ENCODE measurements at places on chromosomes 1 and 21. TPM values are rescaled to one million over a fixed set of nuclear protein-coding genes. Genes with fewer than 3 reads are reported as not detected.
A peak's percentile ranks its signal among the peaks of the same experiment; 100 is the strongest.

The SLC22A15 gene
- 4.5 TPM for total RNA-seq

The C1orf115 gene
- 11.5 TPM for total RNA-seq

The LRRC40 gene
- 31.0 TPM for total RNA-seq

The ADPRS gene
- 30.0 TPM for total RNA-seq

DNA sequence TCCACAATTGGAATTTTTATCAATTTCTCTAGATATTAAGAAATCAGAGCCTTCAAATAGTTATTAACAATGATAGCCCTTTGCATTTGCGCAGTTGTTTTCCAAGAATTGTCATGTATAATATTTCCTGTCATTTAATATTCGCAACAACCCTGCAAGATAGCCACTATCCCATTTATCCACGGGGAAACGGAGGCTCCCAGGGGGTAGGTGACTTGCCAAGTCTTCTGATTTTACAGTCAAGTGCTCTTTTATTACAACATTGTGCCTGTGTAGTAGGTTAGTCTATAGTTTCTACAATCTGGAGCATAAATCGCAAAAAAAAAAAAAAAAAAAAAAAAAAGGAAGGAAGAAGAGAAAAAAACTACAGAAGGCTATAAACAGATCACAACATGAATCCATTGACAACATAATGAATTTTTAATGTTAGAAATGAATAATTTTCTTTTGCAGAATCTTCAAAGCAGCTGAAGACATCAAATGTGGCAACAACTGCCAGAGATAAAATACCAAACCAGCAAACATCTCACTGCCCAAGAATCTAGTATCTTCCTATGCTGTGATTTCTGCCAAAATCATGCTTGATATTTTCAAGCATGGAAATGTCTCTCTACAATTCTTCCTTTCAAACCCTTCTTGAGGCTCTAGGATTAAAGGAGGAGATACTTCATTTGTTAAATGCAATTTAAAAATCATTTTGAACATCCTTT lies 125.5 kb downstream of the PTPN14 start:
- peaks cover 61% of the 10 kb centered on the region for H3K4me1 ChIP-seq
- peak overlapping the region; percentile 6 for H3K27ac ChIP-seq
- H3K36me3 ChIP-seq: 0 out of 2 replicates have a peak, but pooled peaks cover 3% of the 10 kb centered on the region

DNA sequence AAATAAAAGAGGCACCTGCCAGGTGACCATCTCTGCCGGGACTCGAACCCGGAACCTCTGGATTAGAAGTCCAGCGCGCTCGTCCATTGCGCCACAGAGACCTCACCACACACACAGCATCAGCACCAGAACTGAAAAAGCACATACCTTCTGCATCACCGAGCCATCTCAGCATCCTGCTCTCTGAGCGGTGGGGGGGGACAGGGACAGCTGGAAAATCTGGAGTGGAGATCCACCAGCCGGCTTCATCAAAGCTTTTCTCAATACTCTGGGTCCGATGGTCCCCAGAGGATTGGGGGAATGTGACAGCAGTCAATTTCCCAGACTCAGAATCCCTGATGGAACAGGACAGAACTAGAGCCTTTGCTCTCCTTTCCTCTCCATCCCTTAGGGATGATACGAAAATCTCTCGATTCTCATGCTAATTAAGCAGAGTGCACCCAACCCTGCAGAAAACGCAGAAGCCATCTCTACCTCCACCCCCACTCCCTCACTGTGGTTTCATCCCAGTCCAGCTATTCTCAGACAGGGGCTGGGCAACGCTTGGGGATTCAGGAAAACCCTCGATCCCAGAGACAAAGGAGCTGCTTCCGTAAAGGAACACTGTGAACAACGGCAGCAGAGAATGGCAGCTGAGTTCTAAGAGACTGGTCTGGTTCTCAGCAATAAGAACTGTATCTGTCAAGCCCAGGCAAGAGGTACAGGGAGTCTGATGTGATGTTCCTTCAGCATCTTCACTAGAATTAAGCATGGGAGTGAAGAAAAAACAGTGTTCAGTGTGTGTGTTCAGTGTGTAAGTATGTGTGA lies 29.6 kb upstream of the CADM3 start:
- H3K27ac ChIP-seq: no peak overlapping the region
- peaks cover 5% of the 10 kb centered on the region for H3K4me1 ChIP-seq
- DNase-seq: peak; percentile 34
- H3K27me3 ChIP-seq: no peaks in the 10 kb centered on the region
- H3K36me3 ChIP-seq: no peaks in the 10 kb centered on the region

GRCh38 chr1:86191958-86192357 lies 35.4 kb upstream of the COL24A1 start:
- H3K36me3 ChIP-seq: no peaks in the 10 kb centered on the region
- H3K4me3 ChIP-seq: no peak overlapping the region
- no peak overlapping the region for H3K27ac ChIP-seq
- no peak for DNase-seq
- H3K4me1 ChIP-seq: peaks cover 32% of the 10 kb centered on the region

GRCh38 chr1:11807133-11807532 lies 1.1 kb downstream of the CLCN6 start:
- H3K27ac ChIP-seq: peak overlapping the region; percentile 99
- DNase-seq: no peak

All from WTC11 (cell line).